NCI-H748 treated with DMSO at 0.1 percent for 48 hours (cell line): ENCODE measurements at places on chromosomes 2 and 18.

GRCh38 chr18:76426737-76427305 is 68.2 kb downstream of the ZNF516 start:
- DNase-seq, result no peak

DNA sequence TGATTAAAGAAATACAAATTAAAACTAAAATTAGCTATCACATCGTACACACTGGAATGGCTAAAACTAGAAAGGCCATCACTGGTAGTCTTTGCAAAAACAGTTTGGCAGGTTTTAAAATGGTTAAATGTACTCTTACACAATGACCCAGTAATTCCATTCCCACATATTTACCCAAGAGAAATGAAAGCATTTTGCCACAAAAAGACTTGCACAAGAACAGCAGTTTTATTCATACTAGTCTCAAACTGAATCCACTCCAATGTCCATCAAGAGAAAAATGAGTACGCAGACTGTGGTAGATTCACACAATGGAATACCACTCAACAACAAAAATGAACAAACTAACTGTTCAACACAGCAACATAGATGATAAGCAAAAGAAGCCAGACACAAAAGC is 29.1 kb downstream of the SP140L start:
- DNase-seq, result no peak

GRCh38 chr18:74645679-74646078 is 48.0 kb downstream of the ZNF407 start:
- no peak for DNase-seq

DNA sequence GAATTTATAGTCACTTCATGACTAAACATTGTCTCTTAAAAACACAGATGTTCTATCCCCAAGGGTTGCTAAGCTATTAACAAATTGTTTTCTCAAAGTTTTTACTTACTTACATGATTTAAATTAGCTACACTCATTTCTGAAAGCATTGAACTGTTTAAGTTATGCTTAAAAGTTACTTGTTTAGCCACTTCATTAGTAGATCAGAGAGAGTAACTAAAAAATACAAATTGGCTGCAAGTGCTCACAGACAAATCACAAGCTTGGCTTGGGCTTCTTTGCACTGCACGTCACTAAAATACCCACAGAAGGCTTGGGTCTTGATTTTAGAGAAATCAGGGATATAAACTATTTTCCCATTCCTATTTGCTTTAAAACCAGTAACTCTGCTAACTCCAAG is 114.1 kb upstream of the SMAD7 start:
- no peak for DNase-seq
